ENCODE measurements at places on chromosomes 3 and 15.

- H3K4me3 ChIP-seq: no peak overlapping the region
- no peaks in the 10 kb centered on the region for H3K36me3 ChIP-seq
- H3K27me3 ChIP-seq: peaks cover 9% of the 10 kb centered on the region
- no peaks in the 10 kb centered on the region for H3K4me1 ChIP-seq
- no peak for DNase-seq
These were observed 181.4 kb downstream of the GREM1 start for GRCh38 chr15:32899126-32899596.

- peak; percentile 44 for DNase-seq
- H3K27ac ChIP-seq: no peak overlapping the region
These were observed 821 bp downstream of the LINS1 start for GRCh38 chr15:100601163-100601562.

DNA sequence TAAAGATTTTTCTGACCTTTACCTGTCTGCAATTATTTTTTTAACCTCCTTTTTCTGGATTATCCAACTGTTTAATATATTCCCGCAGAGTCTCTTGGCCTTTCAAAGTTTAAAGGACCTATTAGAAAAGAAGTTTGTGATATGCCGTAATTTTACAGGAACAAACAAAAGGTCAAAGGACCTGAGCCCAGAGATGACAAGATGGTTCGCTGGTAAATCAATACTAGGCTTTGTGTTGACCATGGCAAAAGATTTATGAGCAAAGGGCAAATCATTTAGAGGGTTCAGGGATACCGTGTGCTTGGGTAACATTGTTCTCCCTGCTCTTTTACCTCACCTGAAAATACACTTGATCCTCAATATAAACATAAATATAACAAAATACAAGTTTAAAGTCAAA, 923.5 kb downstream of the ROBO1 start:
- H3K27me3 ChIP-seq: no peaks in the 10 kb centered on the region
- DNase-seq: no peak
- no peak overlapping the region for H3K4me3 ChIP-seq

DNA sequence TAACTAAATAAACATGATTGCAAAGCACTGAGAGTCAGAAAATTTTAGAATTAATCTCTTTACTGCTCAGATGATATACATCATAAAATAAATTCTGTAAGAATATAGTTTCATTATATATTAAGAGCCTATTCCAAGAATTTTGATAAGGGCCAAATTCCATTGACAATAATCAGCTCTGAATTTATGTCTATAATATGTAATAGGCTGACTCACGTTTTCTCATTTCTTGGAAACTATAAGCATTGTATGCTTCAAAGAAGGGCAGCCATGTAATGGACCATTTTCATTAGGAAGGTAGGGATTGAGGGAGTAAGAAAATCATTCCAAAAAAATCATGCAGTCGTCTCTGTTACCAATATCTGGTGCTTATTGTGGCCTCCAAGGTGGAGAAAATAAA, 315.9 kb downstream of the ZIC4 start:
- no peak overlapping the region for H3K4me3 ChIP-seq
- H3K27ac ChIP-seq: no peak overlapping the region
- no peak for DNase-seq
- H3K4me1 ChIP-seq: no peaks in the 10 kb centered on the region

DNA sequence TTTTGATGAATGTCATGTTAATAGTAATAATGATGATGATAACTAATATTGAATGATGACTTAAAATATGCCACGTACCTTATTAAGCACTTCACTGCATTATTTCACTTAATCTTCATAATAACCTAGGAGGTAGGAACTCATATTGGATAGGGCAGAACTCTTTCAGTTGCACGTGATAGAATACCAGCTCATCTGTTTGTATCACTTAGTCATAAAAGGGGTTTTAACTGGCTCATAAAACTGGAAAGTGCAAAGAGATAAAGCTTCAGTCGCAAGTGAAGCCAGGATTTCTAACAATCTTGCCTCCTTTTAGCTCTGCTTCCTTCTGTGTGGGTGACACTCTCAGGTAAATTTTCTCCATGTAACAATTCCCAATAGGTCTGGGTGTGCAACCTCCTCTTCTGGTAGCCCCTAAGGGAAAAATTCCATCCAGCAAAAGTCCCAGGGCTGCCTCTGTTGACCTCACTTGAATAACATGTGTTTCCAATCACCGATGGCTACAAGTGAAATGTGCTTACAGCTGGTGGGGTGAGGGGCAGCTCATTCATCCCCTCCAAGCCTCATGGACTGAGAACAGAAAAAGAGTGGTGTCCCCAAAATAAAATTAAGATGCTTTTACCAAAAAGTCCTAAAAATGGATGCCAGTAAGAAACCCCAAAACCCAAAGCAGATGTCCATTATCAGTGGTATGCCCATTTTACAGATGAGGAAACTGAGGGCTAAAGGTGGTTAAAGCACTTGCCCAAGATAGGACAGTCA, 9.3 kb downstream of the GXYLT2 start:
- H3K27me3 ChIP-seq: peaks cover 26% of the 10 kb centered on the region
- H3K4me3 ChIP-seq: no peak overlapping the region
- DNase-seq: no peak
- H3K27ac ChIP-seq: no peak overlapping the region
- H3K4me1 ChIP-seq: no peaks in the 10 kb centered on the region
- H3K36me3 ChIP-seq: no peaks in the 10 kb centered on the region

DNA sequence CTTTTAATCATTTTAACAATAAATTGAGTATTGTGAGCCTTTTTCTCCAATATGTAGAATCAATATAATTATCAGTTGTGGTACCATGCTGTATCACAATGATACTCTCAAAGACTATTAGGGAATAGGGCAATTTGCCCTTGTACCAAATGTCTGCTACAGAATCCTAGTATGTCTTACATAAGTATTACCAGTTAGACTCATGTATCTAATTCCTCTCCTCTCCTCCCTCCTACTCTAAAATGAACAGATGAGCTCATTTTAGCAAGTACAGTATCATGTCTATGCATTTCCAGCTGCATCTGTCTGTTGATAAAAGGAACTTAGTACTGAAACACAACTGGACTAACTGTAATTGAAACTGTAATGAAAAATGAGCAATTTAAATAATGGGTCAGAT, 124.3 kb upstream of the ATP11B start:
- H3K4me1 ChIP-seq: no peaks in the 10 kb centered on the region
- H3K27ac ChIP-seq: no peak overlapping the region
- H3K36me3 ChIP-seq: no peaks in the 10 kb centered on the region
- no peak overlapping the region for H3K4me3 ChIP-seq

- no peak overlapping the region for H3K4me3 ChIP-seq
- peak; percentile 10 for DNase-seq
- H3K4me1 ChIP-seq: no peaks in the 10 kb centered on the region
- H3K36me3 ChIP-seq: no peaks in the 10 kb centered on the region
- no peaks in the 10 kb centered on the region for H3K27me3 ChIP-seq
These were observed 48.7 kb downstream of the NMNAT3 start for GRCh38 chr3:139629033-139629432.

DNA sequence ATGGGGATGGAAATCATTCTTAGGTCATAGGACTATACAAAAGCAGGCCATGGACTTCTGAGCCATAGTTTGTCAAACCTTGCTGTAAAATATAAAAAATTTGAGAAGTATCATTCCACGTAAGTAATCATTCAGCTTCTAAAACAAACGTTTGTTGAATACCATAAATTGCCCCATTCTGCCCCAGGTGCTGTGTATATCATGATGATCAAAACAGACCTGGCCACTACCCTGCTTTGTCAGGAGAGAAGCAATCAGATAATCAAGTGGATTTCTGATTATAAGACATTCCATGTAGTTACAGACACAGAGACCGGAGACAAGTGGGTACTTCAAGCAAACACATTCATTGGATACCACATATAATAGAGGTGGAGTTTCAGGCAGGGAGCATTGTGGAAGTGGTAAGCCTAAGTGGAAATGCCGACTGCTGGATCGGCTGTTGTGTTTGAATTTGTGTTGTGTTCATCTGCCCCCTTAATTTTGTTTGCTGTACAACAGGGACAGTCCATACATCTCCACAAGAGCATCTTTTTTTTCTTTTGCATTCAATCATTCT, 61.7 kb downstream of the TGFBR2 start:
- no peak for DNase-seq
- H3K27ac ChIP-seq: peak overlapping the region; percentile 69
- peaks cover 87% of the 10 kb centered on the region for H3K4me1 ChIP-seq
- H3K27me3 ChIP-seq: no peaks in the 10 kb centered on the region
- H3K4me3 ChIP-seq: peak overlapping the region; percentile 37
- H3K36me3 ChIP-seq: peaks cover 57% of the 10 kb centered on the region

DNA sequence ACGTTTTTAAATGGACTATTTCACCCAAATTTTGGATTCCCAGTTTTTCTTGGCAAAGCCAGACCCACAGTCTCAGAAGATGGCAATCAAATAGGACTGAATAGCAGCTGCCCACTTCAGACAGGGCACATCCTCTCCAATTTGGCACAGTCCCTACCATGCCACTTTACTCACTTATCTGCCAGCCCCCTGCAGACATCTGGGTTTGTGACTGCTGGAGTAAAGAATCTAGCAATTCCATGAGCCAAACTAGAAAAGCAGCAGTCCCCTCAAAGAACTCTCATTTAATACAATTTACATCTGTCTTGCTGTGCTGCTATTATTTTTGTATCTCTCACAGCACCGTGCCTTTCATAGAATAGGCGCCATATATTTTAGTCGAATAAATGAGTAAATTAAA, 16.0 kb upstream of the LRRN1 start:
- H3K36me3 ChIP-seq: no peaks in the 10 kb centered on the region
- no peak overlapping the region for H3K27ac ChIP-seq
- H3K4me1 ChIP-seq: no peaks in the 10 kb centered on the region
- DNase-seq: no peak
- no peak overlapping the region for H3K4me3 ChIP-seq

DNA sequence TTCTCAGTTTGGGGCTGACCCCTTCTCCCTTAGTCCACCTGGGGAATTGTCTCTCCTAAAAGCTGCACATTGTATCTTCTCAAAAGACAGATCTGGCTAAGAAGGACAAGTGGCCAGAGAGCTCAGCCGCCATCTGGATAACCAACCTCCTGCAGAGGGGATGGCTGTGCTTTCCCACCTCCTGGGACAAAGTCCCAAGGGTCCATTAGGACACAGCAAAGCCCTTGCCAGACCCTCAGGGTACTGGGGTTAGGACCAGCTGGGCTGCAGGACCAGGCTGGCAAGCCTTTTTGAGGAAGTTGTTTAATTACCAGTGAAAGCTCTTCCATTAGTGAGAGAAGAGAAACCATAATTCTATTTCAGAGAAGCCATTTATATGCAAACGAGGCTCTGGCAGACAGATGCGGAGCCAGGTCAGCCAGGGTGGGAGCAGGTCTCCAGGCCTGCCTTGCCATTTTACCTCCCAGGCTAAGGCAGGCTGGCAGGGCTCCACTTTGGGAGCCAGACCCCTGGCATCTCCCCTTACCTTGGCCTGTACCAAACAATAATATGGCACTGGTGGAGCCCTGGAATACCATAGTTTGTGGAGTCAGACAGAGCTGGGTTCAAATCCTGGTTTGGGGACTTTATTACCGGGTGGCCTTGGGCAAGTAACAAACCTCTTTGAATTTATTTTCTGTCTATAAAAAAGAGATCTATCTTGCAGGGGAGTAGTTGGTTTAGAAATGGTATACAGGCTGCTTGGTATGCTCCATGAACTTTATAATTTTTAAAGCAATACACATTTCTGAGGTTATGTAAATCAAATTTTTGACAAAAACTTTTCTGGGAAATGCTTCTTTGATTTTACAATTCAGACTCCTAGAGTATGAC, 17.9 kb downstream of the SHF start:
- no peak overlapping the region for H3K4me3 ChIP-seq
- H3K27me3 ChIP-seq: no peaks in the 10 kb centered on the region
- no peak overlapping the region for H3K27ac ChIP-seq
- no peak for DNase-seq

GRCh38 chr3:193416629-193417028, 38.1 kb upstream of the ATP13A5 start:
- DNase-seq: no peak
- no peak overlapping the region for H3K27ac ChIP-seq
- H3K27me3 ChIP-seq: no peaks in the 10 kb centered on the region
- H3K4me1 ChIP-seq: no peaks in the 10 kb centered on the region

DNA sequence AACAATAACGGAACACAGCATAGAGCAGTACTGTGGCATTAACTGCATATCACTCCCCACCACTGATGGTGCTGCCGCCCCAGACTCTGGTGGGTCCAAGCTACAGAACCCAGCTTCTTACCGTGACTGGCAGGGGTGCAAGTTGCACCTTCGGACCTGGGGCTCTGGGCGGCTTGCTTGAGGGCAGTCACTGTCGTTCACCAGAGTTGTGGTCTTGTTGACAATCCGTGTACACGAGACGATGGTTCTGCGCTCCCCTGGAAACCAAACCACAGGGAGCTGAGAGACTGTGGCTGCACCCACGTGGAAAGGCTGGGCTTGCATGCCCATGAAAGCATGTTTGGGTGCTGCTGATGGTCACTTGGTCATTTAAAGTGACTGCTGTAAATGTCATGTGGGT, 293.0 kb downstream of the ADAMTS17 start:
- H3K4me3 ChIP-seq: no peak overlapping the region
- peaks cover 1% of the 10 kb centered on the region for H3K4me1 ChIP-seq
- no peak for DNase-seq

GRCh38 chr15:39455471-39455991, 125.3 kb upstream of the THBS1 start:
- H3K36me3 ChIP-seq: no peaks in the 10 kb centered on the region
- no peak overlapping the region for H3K4me3 ChIP-seq
- no peak for DNase-seq
- H3K27me3 ChIP-seq: peaks cover 18% of the 10 kb centered on the region

GRCh38 chr15:63446255-63446654, 58.1 kb upstream of the USP3 start:
- no peak overlapping the region for H3K4me3 ChIP-seq
- peaks cover 15% of the 10 kb centered on the region for H3K27me3 ChIP-seq
- no peak for DNase-seq

DNA sequence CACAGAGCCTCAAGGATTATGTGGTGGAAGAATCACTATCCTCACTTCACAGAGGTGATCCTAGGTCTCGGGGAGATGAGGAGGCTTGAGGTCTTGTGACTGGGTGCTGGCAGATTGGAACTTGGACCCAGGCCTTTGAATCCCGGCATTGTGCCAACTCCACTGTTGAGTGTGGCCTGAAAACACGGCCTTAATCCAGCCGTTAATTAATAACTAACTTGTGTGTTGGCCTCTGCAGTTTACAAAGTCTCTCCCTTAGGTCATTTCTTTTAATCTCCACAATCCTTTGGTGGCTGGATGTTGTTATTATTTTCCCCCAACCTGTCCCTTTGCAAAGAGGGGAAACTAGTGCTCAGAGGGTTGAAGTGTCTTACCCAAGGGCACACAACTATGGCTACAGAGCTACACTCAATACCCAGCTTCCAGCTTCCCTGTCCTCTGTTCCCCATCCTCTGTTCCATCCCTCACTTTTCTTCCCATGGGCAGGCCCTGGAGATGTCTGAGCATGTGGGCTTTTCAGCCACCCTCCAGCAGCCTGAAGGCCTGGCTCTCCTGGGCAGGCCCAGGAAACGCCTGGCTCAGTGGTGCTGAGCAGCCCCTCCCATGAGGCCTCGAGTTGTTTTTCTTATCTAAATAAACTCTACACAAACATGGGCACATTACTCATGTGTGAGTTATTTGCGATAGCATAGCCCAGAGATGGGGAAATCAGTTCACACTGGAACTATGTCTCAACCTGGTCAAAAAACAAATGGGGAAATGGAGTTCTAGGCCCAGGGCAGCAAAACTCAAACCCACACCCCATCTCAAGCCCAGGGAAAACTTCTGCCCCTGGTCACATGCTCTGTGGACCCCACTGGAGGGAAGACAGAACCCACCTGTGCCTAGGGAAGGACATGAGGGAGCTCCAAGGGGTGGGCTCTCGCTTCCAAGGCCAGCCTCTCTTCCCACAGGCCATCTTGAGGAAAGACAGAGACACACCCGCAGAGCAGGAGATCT, 16.8 kb upstream of the SMAD3 start:
- DNase-seq: no peak
- no peaks in the 10 kb centered on the region for H3K36me3 ChIP-seq
- no peaks in the 10 kb centered on the region for H3K27me3 ChIP-seq
- H3K4me1 ChIP-seq: peaks cover 14% of the 10 kb centered on the region
- H3K4me3 ChIP-seq: no peak overlapping the region
